ENCODE measurements at places on chromosomes 4 and X.
A peak's percentile ranks its signal among the peaks of the same experiment; 100 is the strongest.

- no peak for DNase-seq
Measured at GRCh38 chr4:86279293-86279960, 80.4 kb downstream of the MAPK10 start.

DNA sequence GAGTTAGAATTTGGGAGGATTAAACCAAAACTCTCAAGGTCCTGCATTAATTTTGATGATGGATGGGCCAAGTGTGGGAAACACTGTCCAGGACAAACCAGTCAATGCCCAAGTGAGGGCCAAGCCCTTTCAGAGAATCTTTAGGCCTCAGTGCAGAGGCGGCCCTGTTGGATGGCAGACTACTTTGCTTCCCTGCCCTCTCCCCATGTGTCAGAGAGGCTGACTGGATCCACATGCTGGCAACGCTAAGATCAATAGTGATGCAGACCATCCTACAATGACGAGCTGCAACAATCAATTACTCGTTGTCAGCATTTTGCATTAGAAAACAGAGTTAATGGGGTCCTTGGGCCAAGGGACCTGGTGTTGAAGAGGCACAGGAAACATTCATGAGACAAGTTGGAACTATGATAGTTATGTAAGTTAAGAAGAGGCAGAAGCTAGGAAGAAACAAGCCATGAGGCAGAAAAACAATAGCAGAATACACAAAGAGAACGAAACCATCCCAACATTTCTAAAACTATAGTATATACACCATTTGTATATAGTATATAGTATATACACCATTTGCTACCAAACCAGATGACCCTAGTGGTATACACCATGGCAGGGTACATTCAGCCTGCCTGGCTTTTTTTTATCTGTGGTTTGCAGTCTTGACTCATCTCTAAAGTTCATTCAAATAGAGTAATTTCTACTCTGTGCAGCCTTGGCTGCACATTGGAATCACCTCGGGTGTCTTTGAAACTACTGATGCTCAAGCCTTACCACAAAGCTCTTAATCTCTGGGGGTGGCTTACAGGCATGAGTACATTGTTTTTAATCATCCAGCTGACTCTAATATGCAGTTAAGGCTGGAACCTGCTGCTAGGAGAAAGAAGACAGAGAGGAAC, 147.7 kb upstream of the GYPA start:
- no peak for DNase-seq

GRCh38 chr4:80065601-80066000, 7.4 kb downstream of the ANTXR2 start:
- DNase-seq = no peak

DNA sequence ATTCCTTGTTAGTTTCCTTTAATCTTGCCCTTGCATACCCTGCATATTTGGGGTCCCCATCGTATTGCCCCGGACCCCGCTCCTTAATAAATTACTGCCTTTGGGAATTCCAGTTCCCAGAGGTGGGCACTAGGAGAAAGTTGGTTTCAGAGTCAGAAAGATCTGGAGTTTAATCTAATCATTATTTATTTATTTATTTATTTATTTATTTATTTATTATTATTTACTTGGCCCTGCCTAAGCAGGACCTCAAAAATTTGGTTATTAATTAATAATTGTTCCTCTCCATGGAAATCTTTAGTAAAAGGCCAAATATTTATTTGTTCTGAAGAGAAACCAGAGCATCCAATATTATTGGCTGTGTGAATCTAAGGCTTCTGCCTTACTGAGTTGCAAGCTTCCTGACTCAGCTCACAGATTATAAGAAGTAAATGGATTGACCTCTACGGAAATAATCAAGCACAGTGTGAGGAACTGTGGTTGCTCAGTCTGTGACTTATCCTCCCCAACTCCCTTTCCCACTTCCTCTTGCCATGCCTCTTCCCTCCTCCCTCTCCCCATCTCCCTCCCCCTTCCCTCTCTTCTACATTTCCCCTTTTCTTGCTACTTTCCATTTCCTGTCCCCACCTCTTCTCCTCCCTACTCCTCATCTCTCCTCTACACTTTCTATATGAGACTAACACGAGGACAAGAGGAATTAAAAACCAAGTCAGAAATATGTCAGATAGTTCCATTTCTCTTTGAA, 61.5 kb upstream of the AP1S2 start:
- DNase-seq = no peak

GRCh38 chrX:66163849-66164411, at the start of gene HEPH:
HEPH (plus strand) TSS chrX:66164247; CDS start chrX:66170571, 6,324 bp downstream.
- no peak for DNase-seq

DNA sequence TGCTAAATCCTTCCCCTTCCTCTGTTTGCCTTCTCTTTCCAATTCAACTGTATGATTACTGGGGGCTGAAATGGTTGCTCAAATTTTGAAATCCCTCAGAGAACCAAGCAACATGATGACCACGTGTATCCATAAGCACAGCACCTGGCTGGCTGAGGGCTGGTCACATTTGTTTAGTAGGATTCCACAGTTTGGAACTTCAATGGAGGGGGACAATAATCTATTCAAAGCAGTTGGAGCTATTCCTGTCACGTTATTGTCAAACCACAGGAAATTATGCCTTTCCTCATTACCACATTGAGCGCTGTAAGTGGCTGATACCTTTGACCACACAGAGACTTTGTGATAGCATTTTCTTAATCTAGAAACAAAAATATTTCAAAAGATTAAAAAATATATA, 7.0 kb downstream of the TMSB4X start:
- no peak for DNase-seq

- DNase-seq = peak; percentile 21
Measured at GRCh38 chrX:48676106-48676892, 7.3 kb upstream of the WAS start.

GRCh38 chr4:119337010-119337409, 15.1 kb upstream of the FABP2 start:
- DNase-seq = no peak

DNA sequence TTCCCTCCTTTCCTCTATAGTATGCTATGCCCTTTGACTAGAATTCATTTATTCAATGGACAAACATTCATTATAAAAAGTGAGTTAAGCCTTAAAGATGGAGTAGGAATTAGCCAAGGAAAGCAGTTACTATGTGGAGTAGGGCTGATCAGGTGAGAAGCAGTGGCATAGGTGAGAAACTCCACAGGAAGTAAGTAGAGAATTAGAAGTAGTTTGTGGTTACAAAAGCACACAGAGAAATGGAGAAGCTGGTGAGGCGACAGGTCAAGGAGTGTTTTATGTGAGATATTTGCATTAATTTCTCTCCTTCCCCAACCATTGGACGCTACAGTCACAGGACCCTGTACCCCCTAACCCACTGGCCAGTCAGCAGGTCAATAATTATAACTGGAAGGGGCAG, 30.6 kb downstream of the SETD7 start:
- DNase-seq = no peak

DNA sequence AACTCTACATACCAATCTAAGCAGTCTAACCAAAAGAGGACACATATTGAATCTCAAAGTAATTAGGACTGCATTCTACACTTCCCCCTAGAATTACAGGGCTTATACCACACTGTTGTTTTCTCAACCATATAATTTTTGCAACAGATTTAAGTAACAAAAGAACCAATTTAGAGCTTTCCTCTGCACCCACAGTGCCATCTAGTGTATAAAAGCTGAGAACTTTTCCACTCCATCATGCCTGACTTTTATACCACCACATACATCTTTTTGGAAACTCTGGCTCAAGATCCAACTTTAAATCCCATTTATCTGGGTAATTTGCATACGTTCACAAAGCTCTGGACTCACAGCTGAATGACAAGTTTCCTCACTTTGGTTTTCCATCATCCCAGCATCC, 99.5 kb downstream of the EFHC2 start:
- DNase-seq = no peak

- no peak for DNase-seq
Measured at GRCh38 chr4:95289028-95289634, 259.6 kb downstream of the UNC5C start.

- no peak for DNase-seq
Measured at GRCh38 chrX:153226344-153227185, 47.5 kb downstream of the MAGEA1 start.

DNA sequence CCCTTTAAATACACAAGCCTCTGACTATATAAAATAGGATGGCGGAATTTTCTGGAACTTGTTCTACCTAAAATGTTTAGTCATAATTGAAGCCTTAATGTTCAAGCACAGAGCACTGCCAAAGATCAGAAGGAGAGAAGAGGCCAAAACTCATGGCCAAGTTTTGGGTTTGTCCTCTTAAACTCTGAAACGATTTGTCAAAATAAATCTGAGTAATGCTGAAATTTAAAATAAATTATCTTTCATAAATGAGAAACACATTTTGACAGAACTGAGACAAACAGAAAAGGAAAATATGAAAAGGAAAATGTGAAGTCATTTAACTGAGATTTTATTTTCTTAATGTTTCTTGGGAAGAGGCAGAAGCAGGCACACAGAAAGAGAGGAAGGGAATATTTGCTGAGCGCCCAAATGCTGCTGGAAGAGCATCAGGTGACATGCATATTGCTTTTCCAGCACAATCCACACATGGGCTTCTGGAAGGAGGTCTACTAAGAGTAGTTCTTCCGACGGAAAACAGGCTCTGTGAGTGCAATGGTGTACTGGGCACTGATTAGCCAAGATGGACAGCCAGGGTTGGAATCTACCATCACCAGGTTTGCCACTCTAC, 47.4 kb upstream of the ZNF518B start:
- DNase-seq = no peak

- DNase-seq = no peak
Measured at GRCh38 chrX:17465201-17465600, 90.2 kb downstream of the NHS start.

GRCh38 chr4:113347245-113347644, 297.8 kb downstream of the ANK2 start:
- no peak for DNase-seq

- DNase-seq = peak; percentile 19
Measured at GRCh38 chr4:183098723-183099536, at the start of gene WWC2. WWC2 (plus strand) TSS chr4:183099257; CDS start chr4:183099492, 235 bp downstream.

DNA sequence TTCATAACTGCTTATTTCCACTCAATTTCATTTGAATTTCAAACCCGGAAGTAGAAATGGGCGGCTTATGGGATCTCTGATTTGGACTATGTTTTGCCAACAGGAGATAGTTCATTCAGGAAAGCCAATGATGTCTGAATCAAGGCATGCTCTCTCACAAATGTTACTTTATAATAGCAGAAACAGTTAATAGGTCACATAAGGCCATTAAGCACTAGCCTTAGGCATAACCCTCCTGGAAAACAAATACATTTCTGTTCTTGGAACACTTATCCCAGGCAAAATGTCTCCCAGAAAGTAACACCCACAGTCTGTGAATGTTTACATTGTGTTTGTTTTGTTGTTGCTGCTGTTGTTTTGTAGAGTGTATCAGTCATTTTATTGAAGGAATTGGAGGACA, 1347.2 kb upstream of the PCDH7 start:
- no peak for DNase-seq

DNA sequence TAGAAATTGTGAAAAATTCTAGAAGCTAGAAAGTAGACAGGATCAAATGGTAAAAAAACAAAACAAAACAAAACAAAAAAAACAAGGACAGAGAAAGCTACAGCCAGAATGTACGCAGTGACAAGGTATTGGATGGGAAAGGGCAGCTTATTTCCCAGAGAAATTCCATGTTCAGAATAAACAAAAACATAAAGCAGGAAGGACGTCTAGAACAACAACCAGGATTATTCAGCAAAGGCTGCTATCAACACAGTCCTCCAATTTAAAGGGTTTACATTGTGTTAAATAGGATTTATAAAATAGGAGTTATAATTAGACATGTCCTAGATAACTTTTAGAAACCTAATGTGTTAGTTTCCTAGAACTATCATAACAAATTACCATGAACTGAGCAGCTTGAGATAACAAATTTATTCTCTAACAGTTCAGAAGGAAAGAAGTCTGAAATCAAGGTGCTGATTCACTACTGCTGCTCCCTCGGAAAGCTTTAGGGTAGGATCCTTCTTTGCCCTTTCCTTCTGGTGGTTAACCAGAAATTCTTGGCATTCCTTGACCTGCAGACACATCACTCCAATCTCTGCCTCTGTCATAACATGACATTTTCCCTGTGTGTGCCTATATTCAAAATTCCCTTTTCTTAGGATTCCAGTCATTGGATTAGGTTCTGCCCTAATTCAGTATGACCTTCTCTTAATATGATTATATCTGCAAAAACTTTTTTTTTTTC, 175.6 kb downstream of the SNCA start:
- DNase-seq = no peak

DNA sequence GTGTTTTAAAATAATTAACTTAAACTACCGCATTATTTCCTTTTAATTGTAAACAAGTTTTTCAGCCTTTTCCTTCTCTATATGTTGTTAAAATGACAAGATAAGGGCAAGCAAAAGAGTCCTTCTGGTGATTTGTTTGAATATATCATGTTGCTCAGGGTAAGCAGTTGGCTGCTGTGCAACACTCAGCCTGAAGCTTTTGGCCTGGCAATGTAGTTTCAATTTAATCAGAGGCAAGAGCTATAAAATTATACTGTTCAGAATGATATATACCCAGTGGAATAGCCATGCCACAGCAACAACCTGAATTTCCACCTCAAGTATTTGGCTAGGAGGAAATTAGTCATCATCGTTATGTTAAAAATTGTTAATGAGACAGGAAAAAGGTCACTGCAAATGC, 53.4 kb downstream of the GRXCR1 start:
- DNase-seq = no peak

- DNase-seq = no peak
Measured at GRCh38 chr4:7587433-7588405, 153.0 kb upstream of the PSAPL1 start.

DNA sequence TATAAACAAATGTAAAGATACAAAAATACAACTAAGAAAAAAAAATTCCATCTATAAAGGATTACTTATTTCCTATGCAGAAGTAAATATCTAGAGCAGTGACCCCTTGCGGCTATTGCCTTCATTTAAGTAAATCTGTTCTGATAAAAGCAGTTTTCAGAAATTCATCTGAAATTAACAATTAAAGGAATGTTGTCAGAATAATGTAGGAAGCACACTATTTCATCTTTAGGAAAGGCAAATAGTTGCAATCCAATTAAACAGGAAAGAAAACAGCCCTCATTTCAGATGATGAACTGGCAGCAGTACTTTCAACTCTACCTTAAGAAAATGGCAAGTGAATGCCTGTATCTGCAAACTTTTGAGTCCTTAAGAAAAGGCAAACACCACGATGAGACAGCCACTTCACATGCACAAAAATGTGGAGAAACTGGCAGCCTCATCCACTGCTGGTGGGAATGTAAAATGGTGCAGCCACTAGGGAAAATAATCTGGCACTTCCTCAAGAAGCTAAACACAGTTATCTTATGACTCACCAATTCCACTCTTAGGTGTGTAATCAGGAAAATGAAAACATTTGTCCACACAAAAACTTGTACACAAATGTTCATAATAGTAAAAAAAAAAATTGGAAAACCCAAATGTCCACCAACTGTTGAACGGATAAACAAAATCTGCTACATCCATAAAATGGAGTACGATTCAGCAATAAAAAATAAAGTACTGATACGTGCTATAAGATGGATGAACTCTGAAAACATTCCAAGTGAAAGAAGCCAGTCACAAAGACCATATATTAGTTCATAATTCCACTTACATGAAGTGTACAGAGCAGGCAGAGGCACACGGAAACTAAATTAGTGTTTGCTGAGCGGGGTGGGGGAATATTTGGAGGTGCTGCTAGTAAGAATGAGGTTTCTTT, 2.0 kb upstream of the THAP9 start:
- DNase-seq = no peak

GRCh38 chr4:6660430-6660829, 19.9 kb downstream of the MRFAP1 start:
- no peak for DNase-seq

Measured in cortex of kidney (tissue), 1 donor.